Activated T-helper 1 cell treated with anti-CD3 and anti-CD28 coated beads, Interleukin-12 subunit alpha, Interleukin-12 subunit beta, Interleukin-2, Interleukin-4 antibody, amounts not matched to agents 30 ng/mL and 10 ng/mL and 1 ng/mL, durations not matched to agents 14 hours and 24 hours and 36 hours (primary cell): ENCODE measurements at places on chromosomes 16 and 17. TPM values are rescaled to one million over a fixed set of nuclear protein-coding genes. Genes with fewer than 3 reads are reported as not detected.
A peak's percentile ranks its signal among the peaks of the same experiment; 100 is the strongest.

The TEX14 gene
- 0.13 and 0.17 TPM in 2 replicates for total RNA-seq

The NHLRC4 gene
- total RNA-seq, result 1.0 and 1.2 TPM in 2 replicates

- peaks cover 28% of the 10 kb centered on the region for H3K27me3 ChIP-seq
- no peak for DNase-seq
- H3K4me3 ChIP-seq, result peak overlapping the region; percentile 36
Measured at GRCh38 chr17:35289222-35289621, 46.4 kb downstream of the SLFN5 start.

- no peak for DNase-seq
- no peak overlapping the region for H3K27ac ChIP-seq
- no peaks in the 10 kb centered on the region for H3K27me3 ChIP-seq
- no peaks in the 10 kb centered on the region for H3K4me1 ChIP-seq
- no peak overlapping the region for H3K4me3 ChIP-seq
Measured at GRCh38 chr17:46878055-46878454, 26.7 kb downstream of the WNT9B start.

- H3K36me3 ChIP-seq, result no peaks in the 10 kb centered on the region
- H3K27ac ChIP-seq, result no peak overlapping the region
- H3K4me3 ChIP-seq, result no peak overlapping the region
- peaks cover 26% of the 10 kb centered on the region for H3K27me3 ChIP-seq
- peaks cover 6% of the 10 kb centered on the region for H3K4me1 ChIP-seq
Measured at GRCh38 chr17:65243838-65244625, 106.9 kb downstream of the RGS9 start.

The TNP2 gene
- total RNA-seq, result not detected in 2 replicates

DNA sequence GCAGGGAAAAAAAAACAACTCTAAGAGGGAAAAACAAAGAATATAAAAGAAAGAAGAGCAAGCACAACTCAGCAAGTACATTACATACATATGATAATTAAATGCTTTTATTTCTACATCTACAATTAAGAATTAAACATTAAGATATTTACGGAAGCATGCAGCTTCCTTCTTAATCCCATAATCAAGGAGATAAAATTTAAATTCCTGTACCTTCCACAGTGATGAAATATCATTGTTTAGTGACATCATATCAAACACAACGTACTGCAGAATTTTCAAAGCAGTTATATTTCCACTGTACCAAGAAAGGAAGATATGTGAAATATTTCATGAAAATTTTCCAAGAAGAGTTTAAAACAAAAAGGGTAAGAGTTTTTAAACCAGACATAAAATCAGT lies 26.0 kb downstream of the KANSL1 start:
- DNase-seq, result no peak
- H3K4me1 ChIP-seq, result peaks cover 64% of the 10 kb centered on the region
- no peaks in the 10 kb centered on the region for H3K27me3 ChIP-seq

The CLEC18C gene
- total RNA-seq, result 0.17 and 0.47 TPM in 2 replicates

GRCh38 chr16:79402920-79403319 lies 197.6 kb downstream of the MAF start:
- DNase-seq, result no peak
- no peak overlapping the region for H3K27ac ChIP-seq
- H3K4me3 ChIP-seq, result no peak overlapping the region
- H3K4me1 ChIP-seq, result no peaks in the 10 kb centered on the region
- no peaks in the 10 kb centered on the region for H3K36me3 ChIP-seq
- peaks cover 4% of the 10 kb centered on the region for H3K27me3 ChIP-seq

The NPB gene
- 0.24 and 0.31 TPM in 2 replicates for total RNA-seq

DNA sequence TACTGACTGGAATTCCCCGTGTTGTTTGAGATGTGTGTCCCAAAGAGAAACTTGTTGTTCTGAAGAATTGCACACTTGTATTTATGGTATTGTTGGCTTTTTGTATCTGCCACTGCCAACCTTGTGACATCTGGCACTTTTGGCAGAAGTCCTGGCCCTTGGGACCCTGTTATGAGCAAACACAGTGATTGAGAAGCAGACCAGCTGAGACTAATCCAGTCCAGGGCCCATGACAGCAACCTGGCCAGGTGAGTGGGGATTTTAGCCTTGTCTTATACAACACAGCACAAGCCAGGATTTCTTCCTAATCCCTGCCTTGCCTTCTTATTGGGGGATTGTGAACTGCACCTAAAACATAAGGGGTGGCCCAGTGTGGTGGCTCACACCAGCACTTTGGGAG lies 80.0 kb downstream of the NTN1 start:
- H3K4me3 ChIP-seq, result no peak overlapping the region
- H3K4me1 ChIP-seq, result no peaks in the 10 kb centered on the region
- peaks cover 6% of the 10 kb centered on the region for H3K27me3 ChIP-seq

The ASB16 gene
- total RNA-seq, result 0.31 and 0.42 TPM in 2 replicates

The SLC47A1 gene
- total RNA-seq, result 0.26 and 0.44 TPM in 2 replicates

DNA sequence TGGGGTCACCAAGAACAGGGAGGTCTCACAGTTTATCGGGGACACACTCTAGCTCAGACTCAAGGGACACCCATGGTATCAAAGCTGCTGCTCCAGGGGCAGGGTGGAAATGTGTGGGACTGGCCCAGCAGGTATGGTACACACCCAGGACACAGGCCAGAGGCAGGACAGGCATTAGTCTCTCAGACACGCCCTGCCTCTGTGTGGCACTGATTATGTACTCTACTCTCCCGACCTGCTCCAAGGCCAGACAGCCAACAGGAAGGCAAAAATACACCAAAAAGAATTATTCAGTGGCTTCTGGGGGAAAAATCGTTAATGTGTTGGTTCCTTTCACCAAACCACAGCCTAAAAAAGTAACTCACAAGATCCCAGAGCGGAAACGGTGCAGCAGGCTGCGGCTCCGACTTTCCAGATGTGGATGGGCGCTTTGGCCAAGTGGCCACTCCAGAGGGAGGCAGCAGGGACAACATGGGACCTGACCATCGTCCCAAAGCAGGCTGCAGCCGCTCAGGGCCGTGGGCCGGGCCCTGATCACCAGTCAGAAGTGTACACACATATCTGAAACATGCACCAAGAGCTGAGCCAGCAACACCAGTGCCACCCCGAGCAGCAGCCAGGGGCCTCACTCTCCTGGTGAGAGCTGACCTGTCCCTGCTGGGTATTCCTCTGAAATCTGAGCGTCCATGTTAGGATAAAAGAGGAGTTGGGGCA lies 1.0 kb upstream of the SIRT7 start:
- H3K27me3 ChIP-seq, result no peaks in the 10 kb centered on the region
- H3K4me3 ChIP-seq, result peak overlapping the region; percentile 88
- H3K36me3 ChIP-seq, result peaks cover 24% of the 10 kb centered on the region

DNA sequence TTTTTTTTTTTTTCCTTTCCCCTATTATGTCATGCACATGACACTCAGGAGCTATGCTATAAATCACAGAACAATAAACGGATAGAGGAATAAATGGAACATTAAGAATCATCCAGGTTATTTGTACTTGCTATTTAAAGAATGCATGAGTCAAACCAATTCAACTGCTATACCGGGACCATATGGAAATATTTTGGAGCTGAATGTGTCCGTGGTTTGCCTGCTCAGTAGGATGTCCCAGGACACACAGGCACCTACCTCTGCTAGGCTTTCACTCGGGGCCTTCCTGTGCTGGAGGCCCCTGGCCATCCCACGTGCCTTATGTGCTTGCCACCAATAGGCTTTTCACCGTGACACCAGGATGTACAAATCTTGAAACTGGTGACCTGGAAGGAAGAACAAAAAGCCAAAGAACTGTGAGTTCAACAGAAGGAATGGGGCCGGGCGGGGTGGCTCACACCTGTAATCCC lies 15.3 kb upstream of the SEC14L1 start:
- peaks cover 2% of the 10 kb centered on the region for H3K36me3 ChIP-seq
- DNase-seq, result no peak
- H3K27ac ChIP-seq, result no peak overlapping the region
- peaks cover 59% of the 10 kb centered on the region for H3K4me1 ChIP-seq

DNA sequence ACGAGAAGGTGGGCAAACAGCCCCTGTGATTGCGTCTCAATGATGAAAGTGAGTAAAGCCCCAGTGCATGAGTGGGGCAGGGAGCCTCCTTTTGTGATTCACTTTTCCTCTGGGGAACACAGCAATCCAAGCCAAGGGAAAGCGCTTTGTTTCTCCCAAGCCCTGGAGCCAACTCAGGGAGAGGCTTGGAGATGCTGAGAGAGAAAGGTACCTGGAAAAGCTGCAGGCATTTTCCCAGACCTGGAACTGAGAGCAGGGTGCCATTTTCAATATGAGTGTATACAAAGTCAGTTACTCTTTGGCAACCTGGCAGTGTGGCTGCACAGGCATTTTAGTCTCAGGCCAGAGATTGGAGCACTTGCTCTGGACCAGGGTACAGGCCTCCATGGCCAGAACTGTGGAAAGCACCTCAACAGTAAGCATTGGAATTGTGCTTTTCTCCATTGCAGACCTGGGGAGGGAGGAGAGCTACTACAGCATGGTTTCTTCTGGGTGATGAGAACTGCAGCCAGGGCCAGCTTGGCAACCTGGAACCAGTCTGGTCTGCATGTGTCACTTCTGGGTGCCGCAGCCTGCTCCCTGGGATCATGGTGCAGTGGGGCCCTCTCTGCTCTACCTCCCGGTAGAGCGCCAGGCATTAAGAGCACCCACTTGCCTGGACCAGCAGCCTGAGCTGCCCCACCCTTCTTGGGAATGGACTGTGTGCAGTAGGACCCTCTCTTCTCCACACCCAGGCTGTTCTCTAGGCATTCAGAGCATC lies 89.0 kb upstream of the CDH5 start:
- no peaks in the 10 kb centered on the region for H3K4me1 ChIP-seq
- no peak for DNase-seq

The TPSG1 gene
- total RNA-seq, result not detected in 2 replicates

DNA sequence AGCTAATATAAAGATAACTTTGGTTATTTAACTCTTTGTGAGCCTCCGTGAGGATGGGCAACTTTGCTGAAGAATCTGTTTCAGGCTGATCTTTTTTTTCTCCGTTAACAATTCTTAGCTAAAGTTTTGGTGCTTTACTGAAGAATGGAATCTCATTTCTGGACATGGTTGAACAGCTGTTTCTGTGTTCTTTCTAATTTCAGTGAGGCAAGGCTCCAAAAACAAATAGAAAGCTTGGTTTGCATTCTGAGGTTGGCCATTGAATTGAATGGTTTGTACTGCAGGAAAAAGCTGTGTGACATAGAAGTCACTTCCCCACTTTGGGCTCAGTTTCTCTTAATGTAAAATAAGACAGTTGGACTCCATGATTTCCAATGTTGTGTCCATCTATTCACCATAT lies 22.3 kb upstream of the HLF start:
- no peaks in the 10 kb centered on the region for H3K36me3 ChIP-seq
- no peak overlapping the region for H3K27ac ChIP-seq
- H3K4me3 ChIP-seq, result no peak overlapping the region
- H3K4me1 ChIP-seq, result peaks cover 11% of the 10 kb centered on the region
- DNase-seq, result no peak

DNA sequence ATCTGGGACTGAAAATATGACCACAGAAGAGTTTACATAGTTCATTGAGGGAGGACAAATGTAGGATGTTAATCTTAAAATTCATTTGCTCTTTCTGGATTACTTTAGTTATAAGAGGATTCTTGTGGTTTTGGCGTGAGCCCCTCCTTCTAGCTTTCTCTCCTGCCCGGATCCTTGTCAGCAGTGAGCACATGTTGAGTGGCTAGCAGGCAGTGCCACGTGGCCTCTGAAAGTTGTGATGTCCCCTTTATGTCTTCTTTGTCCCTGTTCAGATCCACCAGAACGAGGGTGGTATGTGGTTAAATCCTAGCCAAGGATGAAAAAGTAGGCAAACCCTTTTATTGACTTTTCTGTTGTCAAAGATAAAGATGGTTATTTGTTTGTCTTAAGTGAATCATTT lies 83.8 kb downstream of the GNAO1 start:
- DNase-seq, result no peak
- peaks cover 1% of the 10 kb centered on the region for H3K36me3 ChIP-seq
- H3K27me3 ChIP-seq, result peaks cover 33% of the 10 kb centered on the region
- no peak overlapping the region for H3K27ac ChIP-seq

The PSKH1 gene
- total RNA-seq, result 17.8 TPM in 2 replicates

DNA sequence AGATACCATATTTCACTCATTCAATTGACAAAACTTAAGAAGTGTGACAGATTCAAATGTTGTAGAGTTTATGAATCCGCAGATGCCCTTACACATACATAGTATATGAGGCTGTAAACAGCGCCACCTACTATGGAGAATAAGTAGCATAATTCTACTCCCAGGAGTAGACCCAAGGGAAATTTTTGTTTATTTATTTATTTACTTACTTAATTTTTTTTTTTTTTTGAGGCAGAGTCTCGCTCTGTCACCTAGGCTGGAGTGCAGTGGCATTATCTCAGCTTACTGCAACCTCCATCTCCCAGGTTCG lies 35.5 kb downstream of the GAN start:
- H3K27me3 ChIP-seq, result no peaks in the 10 kb centered on the region
- DNase-seq, result no peak
- H3K4me3 ChIP-seq, result no peak overlapping the region
- H3K4me1 ChIP-seq, result peaks cover 10% of the 10 kb centered on the region

DNA sequence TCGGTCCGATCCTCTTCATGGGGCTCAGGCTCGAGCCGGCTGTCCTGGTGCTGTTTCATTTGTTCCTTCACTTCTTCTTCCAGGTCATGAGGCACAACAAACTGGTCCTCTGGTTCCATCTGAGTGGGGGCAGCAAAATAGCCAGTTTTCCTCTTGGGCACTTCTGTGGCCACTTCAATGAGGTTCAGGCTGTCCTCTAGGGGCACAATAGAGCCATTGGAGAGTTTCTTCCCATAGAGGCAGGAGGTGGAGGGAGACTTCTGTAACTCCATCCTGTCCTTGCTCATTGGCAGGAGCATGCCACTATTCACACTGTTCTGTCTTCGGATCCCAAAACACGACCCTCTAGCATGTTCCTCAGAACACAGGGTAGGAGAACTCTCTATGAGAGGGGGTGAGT lies 22.9 kb downstream of the MARVELD3 start:
- H3K4me1 ChIP-seq, result no peaks in the 10 kb centered on the region
- no peak overlapping the region for H3K27ac ChIP-seq
- no peak for DNase-seq
- H3K4me3 ChIP-seq, result no peak overlapping the region
- H3K27me3 ChIP-seq, result no peaks in the 10 kb centered on the region

DNA sequence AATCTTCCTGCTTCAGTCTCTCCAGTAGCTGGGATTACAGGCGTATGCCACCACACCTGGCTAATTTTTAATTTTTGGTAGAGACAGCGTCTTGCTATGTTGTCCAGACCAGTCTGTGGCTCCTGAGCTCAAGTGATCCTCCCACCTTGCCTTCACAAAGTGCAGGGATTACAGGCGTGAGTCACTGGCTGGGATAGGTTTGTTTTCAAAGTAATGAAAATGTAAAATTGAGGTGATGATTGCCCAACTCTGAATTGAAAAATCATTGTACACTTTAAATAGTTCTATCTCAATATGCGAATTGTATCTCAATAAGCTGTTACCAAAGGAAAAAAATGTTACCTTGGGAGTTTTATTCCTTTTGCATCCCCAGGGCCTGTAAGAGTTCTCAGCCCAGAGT lies 1.2 kb upstream of the AMFR start:
- DNase-seq, result no peak
- peaks cover 15% of the 10 kb centered on the region for H3K36me3 ChIP-seq
- peaks cover 4% of the 10 kb centered on the region for H3K27me3 ChIP-seq
- H3K4me3 ChIP-seq, result peak overlapping the region; percentile 82
- peak overlapping the region; percentile 32 for H3K27ac ChIP-seq
